Stimulated activated CD4-positive, alpha-beta T cell treated with anti-CD3 and anti-CD28 coated beads, Interleukin-2, amount 100 ng/mL, for 48 hours (primary cell): ENCODE measurements at places on chromosomes 7 and 10.

- DNase-seq = no peak
These were observed 297.3 kb upstream of the COBL start for GRCh38 chr7:51613911-51614357.

GRCh38 chr7:54802841-54803240 is 43.8 kb upstream of the SEC61G start:
- DNase-seq = no peak

GRCh38 chr10:129366450-129366849 is 100.6 kb upstream of the MGMT start:
- no peak for DNase-seq

- no peak for DNase-seq
These were observed 36.6 kb downstream of the MICALL2 start for GRCh38 chr7:1422512-1423263.

DNA sequence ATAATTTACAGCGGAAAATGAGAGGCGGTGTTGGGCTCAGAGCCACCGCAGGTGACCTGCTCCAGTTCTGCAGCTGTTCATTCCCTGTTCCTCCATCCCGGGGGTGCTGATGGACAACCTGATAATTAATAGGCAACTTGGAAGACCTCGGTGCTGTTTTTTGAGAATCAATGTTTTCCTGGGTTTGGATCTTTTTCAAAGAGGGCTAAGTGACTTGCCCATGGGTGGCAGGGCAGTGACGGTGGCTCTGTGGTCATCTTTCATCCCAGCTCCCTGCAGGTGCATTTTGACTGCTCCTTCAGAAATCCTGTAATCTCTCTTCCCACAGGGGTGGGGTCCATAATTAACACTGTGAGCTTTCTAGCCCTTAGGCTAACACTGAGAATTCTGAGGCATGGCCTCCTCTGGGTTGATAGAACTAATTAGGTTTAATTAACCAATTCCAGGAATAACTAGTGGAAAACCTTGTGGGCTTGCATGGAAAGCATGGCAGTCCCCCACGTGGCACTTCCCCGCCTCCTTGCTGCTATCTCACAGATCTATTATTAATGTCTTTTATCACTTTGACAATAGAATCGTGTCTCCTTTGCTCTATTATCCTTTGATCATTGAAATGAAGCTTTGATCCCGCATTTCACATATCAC is 217.9 kb downstream of the GLRX3 start:
- no peak for DNase-seq

DNA sequence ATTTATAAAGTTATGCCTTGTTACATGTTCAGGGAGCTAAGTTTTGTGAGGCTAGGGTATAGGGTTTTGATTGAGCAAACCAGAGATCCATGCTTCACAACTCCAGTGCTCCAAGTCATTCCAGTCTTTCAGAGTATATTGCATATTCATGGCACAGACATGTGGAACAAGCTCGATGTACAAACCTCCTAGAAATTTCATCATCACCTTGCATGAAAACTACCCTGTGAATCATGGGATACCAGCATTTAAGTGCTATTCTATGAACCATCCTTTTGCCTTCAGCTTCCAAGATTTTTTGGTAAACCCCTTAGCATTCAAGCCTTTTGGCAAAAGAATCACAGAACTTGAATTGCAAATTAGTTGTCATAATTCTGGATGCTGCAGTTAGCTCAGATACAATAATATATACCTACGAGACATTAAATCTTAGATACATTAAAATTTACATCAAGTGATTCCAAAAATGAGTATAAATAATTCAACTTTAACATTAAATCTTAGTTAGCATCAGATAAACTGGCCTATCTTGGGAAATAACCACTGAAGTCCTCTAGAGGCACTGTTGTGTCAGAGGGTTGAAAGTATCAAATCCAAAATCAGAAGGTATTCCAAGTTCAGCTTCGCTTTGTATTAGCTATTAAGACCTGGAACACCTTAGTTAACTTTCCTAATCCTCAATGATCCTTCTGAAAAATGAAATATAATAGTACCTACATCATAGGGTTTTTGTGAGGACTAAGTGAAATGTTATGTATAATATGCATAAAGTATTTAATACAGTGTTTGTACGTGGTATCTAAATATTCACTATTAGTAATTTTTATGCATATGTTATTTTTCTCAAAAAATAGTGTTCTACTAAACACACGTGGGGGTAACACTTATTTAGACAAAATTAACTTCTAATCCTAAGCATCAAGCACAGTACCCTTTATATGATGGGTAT is 55.5 kb upstream of the CABCOCO1 start:
- no peak for DNase-seq

DNA sequence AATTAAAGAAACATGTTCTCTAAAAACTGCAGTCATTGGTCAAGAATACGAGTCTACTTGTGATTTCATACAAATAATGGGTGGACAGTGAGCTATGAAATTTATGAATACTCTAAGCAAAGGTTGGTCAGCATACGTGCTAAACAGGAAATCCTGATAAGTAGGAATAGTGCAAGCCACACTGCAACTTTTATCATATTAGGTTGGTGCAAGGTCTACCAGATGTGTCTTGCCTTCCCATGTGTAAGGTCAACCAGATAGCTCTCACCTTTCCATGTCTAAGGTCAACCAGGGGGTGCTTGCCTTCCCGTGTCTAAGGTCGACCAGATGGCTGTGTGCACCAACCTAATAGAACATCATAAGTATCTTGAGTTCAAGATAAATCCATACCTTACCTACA is 2.0 kb upstream of the ITGB1 start:
- DNase-seq = no peak

GRCh38 chr7:103593691-103594090 is 147.7 kb upstream of the SLC26A5 start:
- no peak for DNase-seq

DNA sequence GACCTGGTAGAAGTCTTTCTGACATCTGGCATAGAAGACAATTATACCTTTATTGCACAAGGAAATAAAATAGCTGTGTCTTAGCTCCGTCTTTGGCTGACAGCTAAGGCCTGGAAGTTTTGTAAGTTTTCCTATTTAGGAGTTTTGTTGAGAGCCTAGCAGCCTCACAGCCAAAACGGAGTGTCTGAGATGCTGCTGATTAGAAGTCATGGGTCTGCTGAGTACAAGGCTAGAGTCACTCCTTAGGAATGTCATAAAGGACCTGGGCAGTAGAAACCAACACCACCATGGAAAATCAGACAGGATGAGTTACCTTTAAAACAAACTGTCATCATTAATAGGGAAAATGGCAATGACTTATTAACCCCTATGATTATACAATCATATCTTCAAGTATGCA is 442.5 kb downstream of the KCNMA1 start:
- DNase-seq = no peak

DNA sequence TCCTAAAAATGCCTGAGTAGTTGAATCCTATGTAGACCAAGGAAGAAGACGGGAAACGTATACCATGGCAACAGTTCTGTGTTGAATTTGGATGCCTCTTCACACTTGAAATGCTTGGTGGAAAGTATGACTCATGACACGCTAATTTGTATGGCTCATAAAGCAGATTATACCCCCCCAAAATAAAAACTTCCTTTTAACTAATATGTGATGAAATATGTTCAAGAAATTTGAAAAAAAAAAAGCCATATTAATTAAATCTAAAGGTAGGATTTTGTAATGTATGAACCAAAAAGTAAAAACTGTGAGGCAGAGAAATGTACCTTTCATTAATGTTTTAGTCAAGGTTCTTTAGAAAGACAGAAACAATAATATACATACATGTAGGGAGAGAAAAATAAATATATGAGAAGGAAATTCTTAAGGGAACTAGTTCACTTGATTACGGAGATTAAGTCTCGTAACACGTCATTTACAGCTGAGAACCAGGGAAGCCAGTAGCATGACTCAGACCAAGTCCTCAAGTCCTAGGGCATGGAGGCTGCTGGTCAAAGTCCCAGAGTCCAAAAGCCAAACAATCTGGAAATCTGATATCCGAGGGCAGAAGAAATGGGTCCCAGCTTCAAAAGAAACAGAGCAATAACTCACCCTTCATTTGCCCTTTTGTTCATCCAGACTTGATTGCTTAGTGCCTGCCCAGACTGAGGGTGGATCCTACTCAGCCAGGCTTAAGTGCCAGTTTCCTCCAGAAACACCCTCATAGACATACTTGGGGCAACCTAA is 485.1 kb downstream of the SEMA3D start:
- DNase-seq = no peak

DNA sequence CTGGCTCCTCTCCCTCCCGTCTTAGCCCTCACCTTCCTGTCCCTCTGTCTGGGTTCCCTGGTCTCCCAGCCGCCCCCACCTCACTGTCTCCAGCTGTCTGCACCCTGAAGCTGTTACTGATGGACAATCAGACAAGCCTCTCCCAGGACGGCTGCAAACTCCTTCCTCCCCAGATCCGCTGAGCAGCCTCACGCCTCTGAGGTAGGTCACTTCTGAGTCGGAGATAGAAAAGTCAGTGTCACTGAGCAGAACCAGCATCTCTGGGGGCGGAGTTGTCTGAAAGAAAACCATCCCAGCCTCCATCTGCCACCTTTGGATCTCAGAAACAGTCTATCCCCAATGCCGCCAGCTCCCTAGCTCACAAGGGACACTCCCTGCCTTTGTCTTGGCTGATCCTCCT is 27.4 kb downstream of the FAM241B start:
- no peak for DNase-seq

GRCh38 chr7:4699841-4700240 is 17.7 kb downstream of the FOXK1 start:
- DNase-seq = no peak
